ENCODE measurements at places on chromosomes 16 and 17. TPM values are rescaled to one million over a fixed set of nuclear protein-coding genes. Genes with fewer than 3 reads are reported as not detected.

DNA sequence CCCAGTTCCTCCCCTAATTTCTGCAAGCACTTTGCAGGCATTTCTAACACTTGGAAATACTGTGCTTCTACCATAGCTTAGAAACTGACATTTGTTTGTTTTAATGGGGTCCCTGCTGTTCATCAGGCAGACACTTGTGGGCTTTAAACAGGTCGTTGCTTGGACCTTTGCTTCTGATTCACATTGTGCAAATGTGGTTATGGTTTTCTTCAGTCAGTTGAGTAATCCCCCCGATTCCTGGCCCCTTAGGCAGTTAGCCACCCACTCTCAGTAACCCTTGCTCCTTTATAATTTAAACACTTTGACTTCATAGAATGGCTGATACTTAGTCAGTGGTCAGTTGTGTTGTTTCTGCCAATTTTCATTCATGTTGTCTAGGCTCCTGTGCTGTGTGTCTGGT is 39.4 kb downstream of the SLC47A1 start:
- H3K27ac ChIP-seq: no peak overlapping the region
- H3K4me3 ChIP-seq: no peak overlapping the region
- no peak for DNase-seq
- H3K27me3 ChIP-seq: no peaks in the 10 kb centered on the region
- H3K36me3 ChIP-seq: no peaks in the 10 kb centered on the region

DNA sequence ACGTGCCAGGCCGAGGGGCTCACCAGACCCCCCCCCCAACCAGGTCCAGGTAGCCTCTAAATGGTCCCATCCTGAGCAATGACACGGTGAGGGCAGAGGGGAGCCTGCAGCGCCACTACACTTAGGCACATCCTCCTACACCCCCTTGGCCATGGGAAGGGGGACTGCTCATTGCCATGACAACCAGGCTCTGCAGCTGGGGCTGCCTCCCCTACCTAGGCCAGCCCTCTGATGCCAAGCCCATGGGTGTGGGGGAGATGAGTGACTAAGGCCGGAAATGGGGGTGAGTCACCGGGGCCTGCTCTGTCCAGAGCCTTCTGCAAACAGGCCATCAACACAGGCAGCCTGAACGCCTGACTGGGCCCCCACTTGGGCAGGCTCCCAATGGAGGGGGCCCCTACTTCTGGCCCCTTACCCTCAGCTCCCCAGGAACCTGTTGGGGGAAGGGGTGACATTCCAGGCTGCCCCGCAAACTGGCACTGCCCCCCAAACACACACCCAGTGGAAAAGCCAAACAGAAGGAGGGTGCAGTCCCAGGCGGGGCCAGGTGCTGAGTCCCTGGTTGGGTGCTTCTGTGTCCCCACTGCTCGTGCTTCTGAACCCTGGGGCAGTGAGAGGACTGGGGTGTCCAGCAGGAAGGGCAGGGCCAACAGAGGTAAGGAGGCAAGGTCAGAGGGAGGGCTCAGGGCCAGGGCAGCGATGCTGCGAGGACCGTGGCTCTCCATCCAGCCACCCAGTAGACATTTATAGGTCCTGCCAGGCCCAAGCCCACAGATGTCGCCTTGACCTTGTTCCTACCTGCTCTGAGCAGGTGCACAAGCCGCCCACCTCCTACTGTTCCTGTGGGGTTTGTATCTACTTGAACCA is 8.2 kb downstream of the PLCD3 start:
- H3K4me1 ChIP-seq: peaks cover 11% of the 10 kb centered on the region
- H3K36me3 ChIP-seq: no peaks in the 10 kb centered on the region
- H3K27ac ChIP-seq: peak overlapping the region; percentile 65
- no peak for DNase-seq
- no peak overlapping the region for H3K4me3 ChIP-seq

DNA sequence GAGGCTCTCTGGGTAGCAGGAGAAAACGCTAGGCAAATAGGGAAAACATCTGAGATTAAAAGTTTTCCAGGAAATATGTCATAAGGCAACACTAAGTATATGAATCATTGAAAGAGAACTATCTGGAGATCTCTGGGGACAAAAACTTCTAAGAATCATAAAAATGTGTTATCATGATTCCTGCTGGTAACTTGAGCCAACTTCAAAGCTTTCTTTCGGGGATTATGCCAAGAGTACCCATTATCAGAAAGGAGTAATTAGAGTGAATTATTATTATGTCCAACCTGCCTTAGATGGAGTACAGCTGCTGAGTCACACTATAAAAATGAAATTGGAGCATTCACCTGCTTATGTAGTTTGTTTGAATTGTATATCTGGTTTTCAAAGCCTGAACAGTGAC is 488.5 kb upstream of the SOX9 start:
- H3K36me3 ChIP-seq: no peaks in the 10 kb centered on the region
- H3K27me3 ChIP-seq: no peaks in the 10 kb centered on the region
- no peak overlapping the region for H3K27ac ChIP-seq
- no peak overlapping the region for H3K4me3 ChIP-seq

GRCh38 chr16:3580251-3580651 is 3.0 kb upstream of the NLRC3 start:
- H3K27ac ChIP-seq: peak overlapping the region; percentile 61
- no peak overlapping the region for H3K4me3 ChIP-seq
- H3K27me3 ChIP-seq: no peaks in the 10 kb centered on the region

Gene CPNE7
- 42.6 TPM for total RNA-seq

Gene CD300E
- total RNA-seq: not detected
